ENCODE measurements at places on chromosomes 2 and 18. TPM values are rescaled to one million over a fixed set of nuclear protein-coding genes. Genes with fewer than 3 reads are reported as not detected.

CFAP65 gene
- 2.1 TPM for total RNA-seq

- no peak for DNase-seq
Observed at GRCh38 chr2:85400541-85401463, 9.4 kb downstream of the CAPG start.

DNA sequence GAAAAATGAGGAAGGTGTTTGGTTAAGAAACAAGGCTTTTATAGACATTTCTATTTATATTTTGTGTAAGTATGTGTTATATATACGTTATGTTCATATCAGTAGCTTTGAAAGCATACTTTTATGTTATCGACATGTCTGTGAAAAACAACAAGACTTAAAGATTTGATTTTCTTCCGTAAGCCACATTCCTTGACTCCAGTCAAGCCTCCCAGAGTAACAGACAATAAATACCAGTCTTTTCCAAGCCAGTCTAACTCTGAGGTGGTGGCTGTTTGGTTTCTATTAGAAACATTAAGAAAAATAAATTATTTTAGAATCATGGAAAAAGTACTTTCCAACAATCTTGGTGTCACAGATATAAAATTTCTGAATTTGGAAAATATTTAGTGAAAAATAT, 16.3 kb upstream of the ITGAV start:
- no peak for DNase-seq

ASB1 gene
- total RNA-seq: 22.3 TPM

All from type B pancreatic cell (in vitro differentiated cells).